ENCODE measurements at places on chromosomes 2 and 18.

GRCh38 chr2:182630207-182630606 is 85.8 kb upstream of the DNAJC10 start:
- no peak for DNase-seq

DNA sequence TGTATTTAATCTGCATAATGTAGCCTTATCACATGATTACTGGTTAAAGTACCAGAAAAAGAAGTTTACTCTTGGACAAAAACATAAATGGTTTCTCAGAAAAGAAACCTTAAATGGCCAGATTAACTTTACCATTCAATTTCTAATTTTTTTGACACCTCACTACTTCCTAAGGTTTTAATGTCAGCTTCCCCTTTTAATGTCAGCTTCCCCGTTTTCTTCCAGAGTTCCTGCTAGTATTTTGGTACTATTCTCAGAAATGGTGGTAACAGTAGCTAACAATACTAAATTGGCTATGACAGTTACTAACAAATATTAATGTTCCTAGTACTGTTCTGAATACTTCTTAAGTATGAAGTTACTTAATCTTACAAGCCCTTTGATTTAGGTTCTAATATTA is 22.4 kb upstream of the SLC8A1 start:
- DNase-seq: no peak

GRCh38 chr2:63872571-63873328 is 31.1 kb downstream of the UGP2 start:
- no peak for DNase-seq

- no peak for DNase-seq
Measured at GRCh38 chr2:165427686-165428085, 41.8 kb upstream of the CSRNP3 start.

GRCh38 chr2:216504376-216504762 is 5.7 kb downstream of the RPL37A start:
- DNase-seq: no peak
